ENCODE measurements at places on chromosomes 12 and 14.

DNA sequence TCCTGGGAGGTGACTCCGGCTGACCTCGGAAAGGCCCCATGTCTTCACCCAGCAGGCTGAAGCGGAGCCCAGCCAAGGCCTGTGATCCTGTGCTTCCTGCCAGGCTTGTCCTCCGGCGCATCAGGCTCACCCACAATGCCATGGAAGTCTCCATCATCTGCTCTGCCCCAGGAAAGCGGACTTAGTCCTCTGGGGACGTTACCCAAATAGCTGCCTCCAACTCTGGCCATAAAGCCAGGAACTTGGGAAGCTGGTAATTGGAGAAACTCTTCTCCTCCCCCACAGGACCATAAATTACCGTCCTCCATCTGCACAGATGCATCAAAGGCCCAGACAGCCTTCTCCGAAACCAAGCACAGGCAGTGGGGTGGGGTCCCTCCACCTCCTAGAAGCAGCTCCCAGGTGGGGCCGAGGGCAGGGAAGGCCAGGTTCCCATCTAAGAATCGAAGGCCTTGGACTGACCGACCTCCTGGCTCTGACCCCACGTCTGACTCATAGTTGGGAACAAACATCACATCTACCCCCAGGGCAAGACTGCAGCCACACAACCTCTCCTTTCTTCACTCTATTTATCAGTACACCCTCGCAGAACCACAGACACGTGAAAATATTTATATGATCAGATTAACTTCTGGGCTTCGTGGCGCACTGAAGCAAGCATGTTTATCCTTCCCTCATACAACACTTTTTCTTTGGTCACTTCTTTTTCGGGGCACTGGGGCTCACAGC is 56.4 kb downstream of the PITPNM2 start:
- DNase-seq, result peak; percentile 81
- H3K27ac ChIP-seq, result peak overlapping the region; percentile 80
- peaks cover 26% of the 10 kb centered on the region for H3K4me1 ChIP-seq
- H3K4me3 ChIP-seq, result peak overlapping the region; percentile 35
- no peaks in the 10 kb centered on the region for H3K36me3 ChIP-seq

GRCh38 chr14:85063747-85064146 is 466.2 kb upstream of the FLRT2 start:
- H3K36me3 ChIP-seq, result no peaks in the 10 kb centered on the region
- no peaks in the 10 kb centered on the region for H3K27me3 ChIP-seq
- no peaks in the 10 kb centered on the region for H3K4me1 ChIP-seq
- no peak overlapping the region for H3K27ac ChIP-seq

- no peak overlapping the region for H3K27ac ChIP-seq
- H3K4me3 ChIP-seq, result no peak overlapping the region
- no peak for DNase-seq
Measured at GRCh38 chr12:116490471-116490870, 68.7 kb upstream of the MAP1LC3B2 start.

DNA sequence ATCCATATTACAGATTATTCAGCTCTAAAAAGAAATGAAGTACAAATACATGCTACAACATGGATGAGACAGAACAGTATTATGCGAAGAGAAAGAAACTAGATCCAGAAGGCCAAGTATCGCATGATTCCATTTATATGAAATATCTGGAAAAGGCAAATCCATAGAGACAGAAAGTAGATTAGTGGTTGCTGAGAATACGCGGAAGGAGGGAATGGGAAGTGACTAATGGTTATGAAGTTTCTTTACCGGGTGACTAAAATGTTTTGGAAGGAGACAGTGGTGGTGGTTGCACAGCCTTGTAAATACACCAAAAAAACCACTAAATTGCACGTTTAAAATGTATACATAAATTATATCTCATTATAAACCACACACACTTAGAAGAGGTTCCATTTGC is 12.5 kb downstream of the PRDM4 start:
- H3K36me3 ChIP-seq, result peaks cover 12% of the 10 kb centered on the region
- DNase-seq, result no peak
- H3K4me3 ChIP-seq, result no peak overlapping the region
- H3K27me3 ChIP-seq, result no peaks in the 10 kb centered on the region
- H3K4me1 ChIP-seq, result no peaks in the 10 kb centered on the region

GRCh38 chr12:5114436-5114835 is 70.8 kb downstream of the KCNA5 start:
- H3K4me1 ChIP-seq, result no peaks in the 10 kb centered on the region
- no peak for DNase-seq
- H3K36me3 ChIP-seq, result no peaks in the 10 kb centered on the region
- H3K27ac ChIP-seq, result peak overlapping the region; percentile 52
- H3K4me3 ChIP-seq, result no peak overlapping the region

- H3K4me3 ChIP-seq, result no peak overlapping the region
- no peaks in the 10 kb centered on the region for H3K4me1 ChIP-seq
- H3K36me3 ChIP-seq, result no peaks in the 10 kb centered on the region
- DNase-seq, result no peak
- H3K27ac ChIP-seq, result no peak overlapping the region
- no peaks in the 10 kb centered on the region for H3K27me3 ChIP-seq
Measured at GRCh38 chr12:52358575-52359350, 8.5 kb downstream of the KRT85 start.

- no peak overlapping the region for H3K27ac ChIP-seq
- H3K36me3 ChIP-seq, result no peaks in the 10 kb centered on the region
- H3K4me1 ChIP-seq, result no peaks in the 10 kb centered on the region
- DNase-seq, result no peak
Measured at GRCh38 chr14:76884853-76885276, 58.7 kb downstream of the LRRC74A start.

DNA sequence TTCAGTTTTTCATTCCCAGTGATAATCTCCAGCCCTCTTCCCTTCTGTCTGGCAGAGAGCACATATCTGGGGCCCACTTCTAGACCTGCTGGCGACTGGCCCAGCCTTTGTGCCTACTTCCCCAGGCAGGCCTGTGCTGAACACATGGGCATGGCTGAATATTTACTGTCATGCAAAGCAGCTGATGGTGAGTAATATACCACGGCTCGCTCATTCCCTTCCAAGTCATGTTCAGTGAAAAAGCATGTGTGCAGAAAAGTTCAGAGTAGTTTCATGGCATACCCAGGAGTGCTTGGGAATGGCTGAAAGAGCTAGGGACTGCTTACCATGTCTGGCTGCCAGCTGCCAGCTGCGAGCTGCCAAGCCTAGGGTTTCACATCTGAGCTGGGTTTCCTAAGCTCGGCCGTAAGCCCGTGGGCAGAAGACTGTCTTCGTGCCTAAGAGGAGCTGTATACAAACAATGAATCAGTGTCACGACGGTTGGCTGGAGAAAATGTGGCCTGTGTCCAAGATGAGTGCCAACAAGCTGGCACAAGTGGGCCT is 179.9 kb upstream of the PELI2 start:
- peak; percentile 33 for DNase-seq
- peak overlapping the region; percentile 10 for H3K27ac ChIP-seq
- H3K36me3 ChIP-seq, result no peaks in the 10 kb centered on the region
- no peaks in the 10 kb centered on the region for H3K4me1 ChIP-seq
- H3K27me3 ChIP-seq, result no peaks in the 10 kb centered on the region
- no peak overlapping the region for H3K4me3 ChIP-seq

DNA sequence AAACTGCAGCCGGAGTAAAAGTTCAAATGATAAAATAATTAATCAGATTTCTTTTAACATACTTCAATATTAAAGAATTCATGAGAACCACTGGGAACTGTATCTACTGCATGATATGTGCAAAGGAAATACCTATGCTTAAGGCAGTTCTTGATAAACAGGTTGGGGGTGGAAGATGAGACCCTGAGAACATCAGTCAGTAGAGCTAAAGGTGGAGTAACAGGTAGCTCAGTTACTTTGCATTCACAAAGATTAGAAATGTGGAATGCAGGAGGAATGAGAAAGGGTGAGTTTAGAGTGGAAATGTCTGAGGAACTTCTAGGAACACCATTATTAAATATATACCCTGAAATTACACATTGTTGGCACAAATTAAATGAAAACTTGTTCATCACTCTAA is 78.6 kb downstream of the COX16 start:
- H3K27me3 ChIP-seq, result no peaks in the 10 kb centered on the region
- no peak overlapping the region for H3K4me3 ChIP-seq
- no peaks in the 10 kb centered on the region for H3K36me3 ChIP-seq
- no peak overlapping the region for H3K27ac ChIP-seq
- H3K4me1 ChIP-seq, result no peaks in the 10 kb centered on the region
- no peak for DNase-seq

All from breast epithelium (tissue), 4 donors.